ENCODE measurements at places on chromosomes 11 and 22. TPM values are rescaled to one million over a fixed set of nuclear protein-coding genes. Genes with fewer than 3 reads are reported as not detected.

GRCh38 chr11:118530180-118530682 lies 761 bp upstream of the TMEM25 start:
- H3K36me3 ChIP-seq = no peaks in the 10 kb centered on the region
- H3K27ac ChIP-seq = peak overlapping the region; percentile 65
- no peak for DNase-seq
- H3K27me3 ChIP-seq = no peaks in the 10 kb centered on the region

- no peak for DNase-seq
- no peaks in the 10 kb centered on the region for H3K36me3 ChIP-seq
- H3K4me1 ChIP-seq = no peaks in the 10 kb centered on the region
Measured at GRCh38 chr11:17794981-17795380, 60.4 kb downstream of the KCNC1 start.

GRCh38 chr11:117610045-117610444 lies 187.0 kb downstream of the DSCAML1 start:
- DNase-seq = no peak
- no peaks in the 10 kb centered on the region for H3K36me3 ChIP-seq

DNA sequence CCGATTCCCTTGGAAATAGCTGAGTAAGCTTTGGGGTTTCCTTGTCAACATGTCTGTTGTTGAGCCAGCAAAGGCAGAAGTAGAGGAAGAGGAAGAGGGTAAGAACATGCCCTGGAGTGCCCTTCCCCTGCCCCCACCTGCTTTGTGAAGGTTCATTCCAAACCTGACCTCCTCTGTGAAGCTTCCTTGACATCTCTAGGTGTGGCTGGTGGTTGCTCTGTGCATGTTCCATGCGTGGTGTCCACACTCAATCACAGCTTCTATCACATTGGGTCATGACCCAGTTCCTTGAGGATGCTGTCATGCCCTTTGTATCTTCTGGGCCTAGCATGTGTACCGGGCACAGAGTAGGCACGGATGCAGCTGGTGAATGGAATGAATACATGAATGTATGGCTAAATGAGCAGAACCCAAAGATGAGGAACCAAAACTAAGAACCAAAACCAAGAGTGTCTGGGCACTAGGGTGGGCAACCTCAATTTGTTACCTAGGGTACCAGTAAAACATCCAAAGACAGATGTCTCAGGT lies 23.7 kb upstream of the FXYD6 start:
- DNase-seq = no peak
- no peaks in the 10 kb centered on the region for H3K27me3 ChIP-seq
- no peak overlapping the region for H3K27ac ChIP-seq

Gene RFPL2
- not detected for total RNA-seq

DNA sequence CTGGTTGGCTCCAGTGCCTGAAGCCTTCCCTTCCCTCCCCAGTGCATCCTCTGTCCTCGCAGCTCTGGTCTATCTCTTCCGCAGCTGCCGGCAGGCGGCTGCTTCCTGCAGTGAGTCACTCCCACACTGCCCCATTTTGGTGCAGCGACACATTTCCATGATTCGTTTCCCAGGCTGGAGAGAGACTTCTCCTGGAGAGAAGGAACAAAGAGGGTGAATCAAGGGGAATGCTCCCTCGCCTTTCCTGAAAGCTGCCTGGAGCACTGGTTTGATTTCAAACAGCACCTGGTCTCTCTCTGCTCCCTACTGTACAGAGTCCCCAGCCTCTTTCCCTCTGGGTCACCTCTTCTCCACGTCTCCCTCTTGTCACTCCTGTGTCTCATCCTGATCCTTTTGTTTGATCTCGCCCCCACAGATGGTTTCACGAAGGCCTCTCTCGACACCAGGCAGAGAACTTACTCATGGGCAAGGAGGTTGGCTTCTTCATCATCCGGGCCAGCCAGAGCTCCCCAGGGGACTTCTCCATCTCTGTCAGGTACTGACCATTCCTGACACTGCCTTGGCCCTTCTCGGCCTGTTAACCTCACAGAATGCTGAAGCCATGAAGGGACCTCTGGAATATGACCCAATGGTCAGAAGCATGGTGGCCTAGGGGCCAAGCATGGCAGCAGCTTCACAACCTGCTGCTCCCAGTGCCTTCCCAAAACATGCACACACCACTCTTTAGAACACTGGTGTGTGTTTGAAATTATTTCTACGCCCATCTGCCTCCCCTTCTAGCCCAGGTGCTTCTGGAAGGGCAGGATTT lies at the start of gene TMA7B:
TSS of gene TMA7B (plus strand) at position 758 of the 808 bp plus-strand sequence. CDS start 3,978 bp downstream, outside the sequence.
- no peaks in the 10 kb centered on the region for H3K36me3 ChIP-seq
- H3K27ac ChIP-seq = no peak within 1 kb of the TSS
- DNase-seq = no peak
- H3K4me1 ChIP-seq = no peaks in the 10 kb centered on the region
- H3K27me3 ChIP-seq = no peaks in the 10 kb centered on the region
- no peak within 1 kb of the TSS for H3K4me3 ChIP-seq

Gene FAM180B
- 3.4 TPM for total RNA-seq

DNA sequence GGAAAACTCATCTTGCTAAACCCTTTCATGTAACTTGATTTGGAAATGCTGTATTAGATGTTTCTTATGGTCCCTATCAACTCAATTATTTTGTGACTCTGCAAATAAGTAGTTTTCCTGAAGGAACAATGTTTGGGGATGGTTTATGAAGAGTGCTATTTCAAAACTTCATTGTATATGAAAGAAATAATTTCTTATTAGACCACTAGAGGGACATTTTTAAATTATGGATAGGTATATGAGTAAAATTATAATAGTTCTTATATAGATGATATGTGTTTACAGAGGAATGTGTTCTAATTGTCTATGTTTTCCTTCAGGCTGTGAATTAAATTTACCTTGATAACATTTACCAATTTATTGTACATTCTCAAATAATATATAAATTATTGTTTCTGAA lies 509.4 kb upstream of the RAG2 start:
- no peak for DNase-seq
- no peaks in the 10 kb centered on the region for H3K4me1 ChIP-seq
- no peaks in the 10 kb centered on the region for H3K27me3 ChIP-seq
- no peaks in the 10 kb centered on the region for H3K36me3 ChIP-seq
- H3K27ac ChIP-seq = no peak overlapping the region

- no peak overlapping the region for H3K27ac ChIP-seq
- DNase-seq = no peak
- no peaks in the 10 kb centered on the region for H3K27me3 ChIP-seq
Measured at GRCh38 chr22:35103761-35104160, 37.8 kb downstream of the ISX start.

Gene GTSE1
- total RNA-seq = 0.41 TPM

GRCh38 chr11:2517016-2517385 lies 72.2 kb downstream of the KCNQ1 start:
- H3K36me3 ChIP-seq = no peaks in the 10 kb centered on the region
- no peak overlapping the region for H3K27ac ChIP-seq
- no peaks in the 10 kb centered on the region for H3K27me3 ChIP-seq
- DNase-seq = no peak
- H3K4me1 ChIP-seq = no peaks in the 10 kb centered on the region
- H3K4me3 ChIP-seq = no peak overlapping the region

Gene ENTHD1
- not detected for total RNA-seq

- H3K4me1 ChIP-seq = no peaks in the 10 kb centered on the region
- H3K36me3 ChIP-seq = peaks cover 5% of the 10 kb centered on the region
- no peak overlapping the region for H3K27ac ChIP-seq
- no peak for DNase-seq
- H3K27me3 ChIP-seq = no peaks in the 10 kb centered on the region
- H3K4me3 ChIP-seq = no peak overlapping the region
Measured at GRCh38 chr22:38832005-38832978, 11.5 kb downstream of the NPTXR start.

Gene ZNF74
- total RNA-seq = 8.5 TPM

- DNase-seq = no peak
- H3K36me3 ChIP-seq = peaks cover 32% of the 10 kb centered on the region
- H3K4me3 ChIP-seq = no peak overlapping the region
- H3K27me3 ChIP-seq = no peaks in the 10 kb centered on the region
- peaks cover 7% of the 10 kb centered on the region for H3K4me1 ChIP-seq
- H3K27ac ChIP-seq = no peak overlapping the region
Measured at GRCh38 chr22:50236731-50237409, 8.0 kb downstream of the TUBGCP6 start.

GRCh38 chr11:2581931-2582350 lies 117.9 kb downstream of the KCNQ1OT1 start:
- no peaks in the 10 kb centered on the region for H3K36me3 ChIP-seq
- no peaks in the 10 kb centered on the region for H3K27me3 ChIP-seq
- H3K27ac ChIP-seq = no peak overlapping the region
- H3K4me3 ChIP-seq = no peak overlapping the region
- no peak for DNase-seq

Gene OR10A2
- total RNA-seq = not detected

Gene LRRC74B
- not detected for total RNA-seq

DNA sequence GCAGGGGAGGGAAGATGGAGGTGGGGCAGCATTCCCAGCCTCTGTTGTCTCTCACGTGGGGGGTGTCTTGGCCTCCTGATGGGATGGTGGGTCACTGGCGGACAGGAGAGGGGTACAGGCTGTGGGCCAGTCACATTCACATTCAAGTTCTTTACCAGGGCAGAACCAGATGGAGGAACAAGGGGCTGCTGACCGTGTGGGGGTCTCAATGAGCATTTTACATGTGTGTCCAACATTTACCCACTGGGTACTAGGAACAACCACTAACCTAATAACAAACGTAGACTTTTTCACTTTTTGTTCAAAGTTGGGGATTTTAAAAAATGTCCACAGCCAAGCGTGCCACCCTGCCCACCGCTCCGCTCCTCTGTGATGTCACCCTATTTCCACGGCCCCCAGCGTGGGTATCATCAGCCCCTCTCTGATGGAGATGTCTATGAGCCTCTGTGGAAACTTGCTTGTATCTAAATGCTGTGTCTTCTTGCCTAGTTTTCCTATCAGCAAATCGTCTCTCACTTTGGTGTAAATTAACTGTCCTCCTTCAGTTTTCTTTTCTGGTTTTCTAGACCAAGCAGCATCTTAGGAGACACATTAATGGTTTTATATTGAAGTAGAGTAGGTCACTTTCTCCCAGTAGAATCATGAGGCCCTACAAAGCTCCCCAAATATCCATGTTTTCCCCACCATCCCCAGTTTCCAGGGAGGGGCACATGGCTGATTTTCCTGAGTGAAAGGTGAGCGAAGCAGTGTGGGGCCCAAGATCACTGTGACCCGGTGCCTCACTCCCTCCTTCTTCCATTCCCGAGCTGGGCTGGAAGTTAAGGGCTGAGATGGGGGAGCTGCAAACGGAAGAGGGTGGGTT lies 936.7 kb downstream of the BRD1 start:
- H3K4me1 ChIP-seq = no peaks in the 10 kb centered on the region
- no peak overlapping the region for H3K4me3 ChIP-seq
- H3K27ac ChIP-seq = no peak overlapping the region
- no peak for DNase-seq
- no peaks in the 10 kb centered on the region for H3K27me3 ChIP-seq

Gene OR4D5
- total RNA-seq = not detected

Gene GRAP2
- total RNA-seq = 1.8 TPM

All from thoracic aorta (tissue), 2 donors.